ENCODE measurements at places on chromosomes 3 and 15.

GRCh38 chr3:154364849-154365248 lies 40.6 kb upstream of the DHX36 start:
- DNase-seq = no peak

GRCh38 chr3:110956081-110956480 lies 115.5 kb upstream of the NECTIN3 start:
- DNase-seq = no peak

DNA sequence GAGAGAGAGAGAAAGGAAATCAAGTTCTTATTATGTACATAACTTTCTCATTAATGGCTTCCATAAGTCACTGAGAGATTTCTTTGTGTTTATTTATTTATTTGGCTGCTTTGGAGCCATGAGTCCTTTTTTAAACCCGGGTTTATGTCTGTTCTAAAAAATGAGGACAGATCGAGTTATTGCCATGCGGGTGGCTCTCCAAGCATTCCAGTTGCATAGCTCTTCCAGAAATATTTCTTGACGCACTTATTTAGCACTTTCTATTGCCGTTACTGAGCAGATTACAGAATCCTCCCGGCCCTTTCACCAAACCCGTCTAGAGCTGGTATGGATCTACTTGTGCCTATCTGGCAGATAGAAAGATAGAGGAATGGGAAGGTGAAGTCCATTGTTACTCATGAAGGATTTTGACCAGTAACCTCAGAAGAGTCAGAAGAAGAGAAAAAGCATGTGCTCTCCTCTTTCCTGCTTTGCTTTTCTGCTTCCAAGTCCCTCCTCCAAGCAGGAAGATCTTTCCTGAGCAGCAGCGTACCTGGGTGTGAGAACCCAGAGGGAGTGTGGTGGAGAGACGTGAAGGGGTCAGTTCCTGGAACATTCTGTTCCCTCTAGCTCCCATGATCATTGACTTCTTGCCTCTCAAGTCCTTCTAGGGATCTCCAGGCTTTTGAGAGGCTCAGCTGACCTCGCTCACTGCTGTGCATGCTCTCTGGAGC lies 112.8 kb downstream of the LPP start:
- DNase-seq = no peak

- DNase-seq = no peak
These were observed 45.4 kb upstream of the GOLM2 start for GRCh38 chr15:44243141-44243540.

DNA sequence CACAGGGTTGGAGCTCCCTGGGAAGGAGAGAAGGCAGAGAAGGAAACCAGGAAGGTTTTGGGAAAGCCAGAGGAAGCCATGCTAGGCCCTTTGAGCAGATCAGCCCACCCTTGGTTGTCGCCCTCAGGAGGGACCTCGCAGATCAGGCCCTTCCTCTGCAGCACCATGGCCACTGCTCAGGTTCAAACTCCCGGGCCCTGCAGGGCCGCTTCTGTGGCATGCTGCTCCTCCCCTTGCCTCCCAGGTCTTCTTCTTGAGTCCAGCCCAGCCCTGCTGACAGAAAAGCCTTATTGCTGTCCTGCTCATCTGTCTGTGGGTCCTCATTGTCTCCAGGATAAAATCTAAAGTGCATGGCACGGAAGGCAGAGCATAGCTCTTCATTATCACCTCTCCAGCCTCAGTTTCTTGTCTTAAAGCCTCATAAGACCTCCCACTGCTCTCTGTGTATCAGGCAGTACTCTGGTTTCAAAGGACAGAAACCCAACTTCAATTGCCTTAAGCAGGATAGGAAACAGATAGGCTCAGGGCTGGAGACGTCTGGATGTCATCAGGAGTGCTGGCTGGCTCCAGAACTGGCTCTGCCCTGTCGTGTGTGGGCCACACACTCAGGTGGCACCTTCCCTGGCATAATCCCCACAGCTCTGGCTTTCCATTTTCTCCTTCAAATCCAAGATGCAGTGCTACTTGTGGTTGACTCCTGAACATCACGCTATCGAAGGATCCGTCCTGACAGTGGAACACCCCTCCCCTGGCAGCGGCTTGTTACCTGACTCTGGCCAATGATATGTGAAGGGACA lies 118.5 kb downstream of the EEFSEC start:
- no peak for DNase-seq

DNA sequence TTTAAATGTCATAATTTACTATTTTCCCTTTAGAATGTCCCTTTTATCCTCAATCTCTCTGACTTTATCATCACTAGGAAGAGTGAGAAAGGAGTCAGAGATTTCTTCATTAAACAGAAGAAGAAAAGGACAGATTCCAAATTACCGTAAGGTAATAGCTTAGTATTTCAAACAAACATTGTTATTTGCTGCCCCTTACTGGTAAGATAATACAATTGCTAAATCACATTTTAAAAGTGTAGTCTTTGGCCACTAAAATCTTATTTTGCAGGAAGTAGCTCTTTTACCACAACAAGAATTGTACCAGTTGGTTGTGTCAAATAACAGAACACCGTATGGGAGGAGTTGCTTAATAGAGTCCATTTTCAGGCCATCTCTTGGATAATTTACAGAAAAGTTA lies 53.7 kb downstream of the CGGBP1 start:
- no peak for DNase-seq

- DNase-seq = no peak
These were observed 7.1 kb downstream of the FES start for GRCh38 chr15:90891346-90891949.

Data from NCI-H510A (cell line).